Stimulated activated CD8-positive, alpha-beta memory T cell treated with anti-CD3 and anti-CD28 coated beads, Interleukin-4, amount 100 ng/mL, for 4 hours (primary cell): ENCODE measurements at places on chromosomes 2 and 18.
A peak's percentile ranks its signal among the peaks of the same experiment; 100 is the strongest.

- no peak for DNase-seq
Measured at GRCh38 chr18:74508366-74508765, 12.2 kb downstream of the CNDP2 start.

GRCh38 chr18:23970161-23971096, 44.1 kb upstream of the TTC39C start:
- peak; percentile 15 for DNase-seq

- DNase-seq, result no peak
Measured at GRCh38 chr2:201919308-201919634, 112.9 kb downstream of the CDK15 start.

GRCh38 chr2:183459466-183459865, 335.2 kb downstream of the NUP35 start:
- no peak for DNase-seq

- no peak for DNase-seq
Measured at GRCh38 chr18:72762515-72763122, 105.2 kb downstream of the NETO1 start.

DNA sequence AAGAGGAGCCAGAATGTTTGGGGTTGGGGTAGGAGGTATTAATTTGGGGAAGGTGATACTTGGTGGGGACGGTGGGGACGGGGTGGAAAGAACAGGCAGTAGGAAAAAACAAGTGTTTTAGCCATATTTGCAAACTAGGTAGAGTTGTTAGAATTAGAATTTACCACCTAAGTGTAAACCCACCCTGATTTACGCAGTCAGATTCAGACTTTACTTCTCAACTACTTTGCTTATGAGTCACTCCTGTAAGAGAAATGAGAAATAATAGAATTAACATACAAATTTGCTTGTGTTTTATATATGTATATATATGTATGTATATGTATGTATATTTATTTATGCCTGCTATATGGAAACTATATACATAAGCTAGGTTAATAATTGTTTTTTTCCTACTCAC, 1168.2 kb upstream of the ZEB2 start:
- no peak for DNase-seq

- DNase-seq, result no peak
Measured at GRCh38 chr2:46780801-46781445, 134.7 kb downstream of the MCFD2 start.

- no peak for DNase-seq
Measured at GRCh38 chr2:203683932-203684556, 22.4 kb upstream of the CD28 start.

DNA sequence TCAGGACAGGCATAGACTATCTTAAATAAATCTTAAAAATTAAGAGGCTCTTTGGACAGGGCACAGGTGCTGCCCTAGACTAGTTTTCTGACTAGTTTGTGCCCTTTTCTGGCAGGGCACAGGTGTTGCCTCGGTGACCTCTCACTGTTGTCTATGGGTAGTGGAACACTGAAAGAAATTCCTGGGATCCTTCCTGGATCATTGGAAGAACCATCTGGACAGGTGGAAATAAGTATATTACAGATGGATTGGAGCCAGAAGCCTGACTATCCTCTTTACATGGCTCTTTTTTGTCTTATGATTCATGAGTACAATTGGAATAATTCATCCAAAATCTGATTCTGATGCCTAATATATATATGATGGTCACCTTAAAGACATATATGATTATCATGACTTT, 286.6 kb downstream of the RIT2 start:
- no peak for DNase-seq

- no peak for DNase-seq
Measured at GRCh38 chr2:39379643-39380524, 57.2 kb downstream of the MAP4K3 start.

- DNase-seq, result no peak
Measured at GRCh38 chr18:22559414-22560274, 141.9 kb upstream of the CTAGE1 start.

GRCh38 chr18:69686861-69687260, 260.8 kb downstream of the CD226 start:
- no peak for DNase-seq

GRCh38 chr2:120224256-120224655, 1.1 kb upstream of the TMEM185B start:
- DNase-seq, result no peak

DNA sequence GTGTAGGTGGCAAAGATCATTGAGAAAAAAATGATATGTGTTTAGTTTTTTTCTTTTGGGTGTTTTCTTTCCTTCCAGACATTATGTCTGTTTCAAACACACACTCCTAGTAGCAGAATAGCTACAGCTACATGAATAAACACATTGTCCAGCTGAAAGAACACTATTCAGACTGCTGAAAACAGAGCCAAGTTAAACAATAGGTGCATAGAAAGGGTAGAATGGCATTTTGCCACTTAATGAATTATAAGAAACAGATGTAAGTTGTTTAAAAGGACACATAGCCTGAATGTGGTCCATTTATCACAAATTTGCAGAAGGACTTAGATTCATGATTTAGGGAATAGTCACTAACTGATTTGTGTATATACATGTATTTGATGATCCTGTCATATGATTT, 20.1 kb downstream of the CTLA4 start:
- DNase-seq, result no peak

- DNase-seq, result no peak
Measured at GRCh38 chr18:58878640-58879039, 14.0 kb downstream of the ZNF532 start.

DNA sequence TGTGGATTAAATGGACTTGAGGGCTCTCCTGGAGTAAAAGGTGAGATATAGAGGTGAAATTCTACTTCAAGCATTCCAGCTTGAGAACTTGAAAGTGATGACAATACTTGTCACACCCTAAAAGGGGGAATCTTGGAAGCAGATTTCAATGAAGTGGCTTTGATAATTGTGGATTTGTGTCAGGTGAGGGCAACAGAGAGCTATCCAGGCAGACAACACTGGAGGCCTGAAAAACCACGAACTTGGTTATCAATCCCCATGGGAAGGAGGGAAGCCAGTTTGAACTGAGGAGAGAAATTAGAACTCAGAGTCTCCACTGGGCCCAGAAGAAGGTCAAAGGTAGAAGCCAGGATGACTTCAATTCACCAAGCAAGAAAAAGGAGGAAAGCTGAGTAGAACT, 263.9 kb downstream of the FIGN start:
- no peak for DNase-seq
